ENCODE measurements at places on chromosomes 13 and 19.

GRCh38 chr13:102236341-102236740 is 165.5 kb downstream of the FGF14 start:
- DNase-seq: no peak

DNA sequence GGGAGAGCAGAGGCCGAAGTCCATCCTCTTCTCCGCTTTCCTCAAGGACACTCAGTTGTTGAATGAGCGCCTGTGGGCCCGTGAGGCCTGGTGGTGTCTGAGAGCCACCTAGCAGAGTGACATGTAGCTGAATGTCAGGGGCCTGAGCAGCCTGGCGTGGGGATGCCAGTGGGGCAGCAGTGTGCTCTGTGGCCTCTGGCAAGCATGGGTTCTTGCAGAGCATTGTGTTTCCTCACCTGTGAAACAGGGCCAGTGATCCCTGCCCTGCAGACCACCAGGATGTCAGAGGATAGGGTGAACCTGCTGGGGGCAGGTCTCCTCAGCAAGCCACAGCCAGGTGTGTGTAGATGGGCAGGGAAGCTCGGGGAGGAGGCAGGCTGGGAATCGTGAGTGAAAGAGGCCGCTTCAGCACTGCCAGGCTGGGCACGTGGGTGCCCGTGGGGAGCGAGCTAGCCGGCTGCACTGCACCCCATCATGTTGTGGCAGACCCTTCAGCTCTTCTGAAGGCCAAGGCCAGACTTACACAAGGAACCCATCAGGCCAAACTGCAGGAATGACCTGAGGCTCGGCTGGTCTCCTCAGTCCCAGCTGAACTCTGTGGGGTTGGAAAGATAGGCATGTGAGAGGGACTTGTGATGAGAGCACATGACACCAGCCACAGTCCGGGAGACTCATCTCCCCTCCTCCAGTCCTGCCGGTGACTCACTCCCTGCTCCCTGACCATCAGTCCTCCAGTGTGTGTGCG is 5.0 kb downstream of the PPP1R37 start:
- DNase-seq: no peak

DNA sequence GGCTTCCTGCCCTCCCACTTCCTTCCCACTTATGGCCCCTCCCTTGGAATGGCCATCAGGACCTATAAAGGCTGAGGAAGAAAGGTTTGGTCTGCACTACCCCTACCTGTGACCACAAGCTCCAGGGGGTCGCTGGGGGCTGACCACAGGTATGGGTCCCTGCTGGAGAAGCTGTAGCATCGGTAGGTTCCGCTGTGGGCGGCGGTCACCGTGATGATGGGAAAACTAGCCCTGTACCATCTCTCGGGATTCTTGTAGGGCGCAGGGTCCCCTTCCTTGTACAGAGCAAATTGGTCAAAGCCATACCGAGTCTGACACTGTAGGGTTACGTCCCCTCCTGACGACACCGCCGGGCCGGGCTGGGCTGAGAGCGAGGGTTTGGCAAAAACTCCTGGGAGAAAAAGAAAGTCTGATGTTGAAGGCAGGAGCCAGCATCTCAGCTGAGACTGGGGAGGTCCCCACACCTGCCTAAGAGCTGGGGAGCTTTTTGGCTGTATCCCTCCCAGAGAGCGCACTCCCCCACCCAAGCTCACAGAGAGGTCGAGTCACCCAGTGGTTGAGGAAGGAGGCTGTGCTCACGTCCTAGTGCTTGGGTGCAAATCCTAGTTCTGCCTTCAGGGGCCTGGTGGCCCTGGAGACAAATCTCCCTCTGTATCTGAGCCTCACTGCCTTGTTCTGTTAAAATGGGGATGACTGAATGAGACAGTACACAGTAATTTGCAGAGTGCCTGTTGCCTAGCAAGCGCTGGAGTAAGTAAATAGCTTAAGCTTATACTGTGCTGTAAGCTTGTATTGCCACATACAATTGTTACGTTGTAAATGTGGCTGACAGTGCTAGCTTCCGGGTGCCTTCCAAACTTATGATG is 10.4 kb downstream of the GP6 start:
- DNase-seq: no peak

- DNase-seq: no peak
Observed at GRCh38 chr19:41563854-41564514, 12.0 kb upstream of the CEACAM21 start.

- DNase-seq: no peak
Observed at GRCh38 chr13:97648171-97648880, 214.4 kb downstream of the RAP2A start.

DNA sequence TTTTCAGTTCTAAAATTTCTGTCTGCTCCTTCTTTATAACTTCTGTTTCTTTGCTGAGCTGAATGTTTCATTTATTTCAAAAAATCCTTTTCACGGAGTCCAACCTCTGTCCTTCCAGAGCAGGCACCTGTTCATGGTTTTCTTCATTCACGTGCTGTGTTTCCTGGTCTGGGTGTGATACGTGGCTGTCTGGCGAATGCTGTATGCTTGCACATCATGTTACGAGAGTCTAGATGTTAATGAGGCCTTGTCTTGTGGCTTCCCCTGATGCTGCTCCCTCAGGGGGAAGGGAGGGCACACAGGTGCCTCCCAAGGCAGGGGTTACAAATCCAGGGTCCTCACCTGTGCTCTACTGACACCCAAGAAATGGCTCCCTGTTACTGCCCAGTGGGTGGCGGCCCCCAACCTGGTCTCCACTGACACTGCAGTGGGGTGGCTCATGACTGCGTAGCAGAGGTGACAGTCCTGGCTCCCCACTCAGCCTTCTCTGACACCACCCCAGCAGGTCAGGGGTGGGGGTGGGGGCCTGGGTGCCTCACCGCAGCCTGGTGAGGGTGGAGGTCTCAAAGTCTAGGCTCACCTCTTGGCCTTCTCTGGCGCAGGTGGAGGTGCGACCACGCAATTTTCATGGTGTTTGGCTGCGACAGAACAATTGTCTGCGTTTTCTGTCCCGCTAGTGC is 20.1 kb upstream of the RAB20 start:
- DNase-seq: no peak

DNA sequence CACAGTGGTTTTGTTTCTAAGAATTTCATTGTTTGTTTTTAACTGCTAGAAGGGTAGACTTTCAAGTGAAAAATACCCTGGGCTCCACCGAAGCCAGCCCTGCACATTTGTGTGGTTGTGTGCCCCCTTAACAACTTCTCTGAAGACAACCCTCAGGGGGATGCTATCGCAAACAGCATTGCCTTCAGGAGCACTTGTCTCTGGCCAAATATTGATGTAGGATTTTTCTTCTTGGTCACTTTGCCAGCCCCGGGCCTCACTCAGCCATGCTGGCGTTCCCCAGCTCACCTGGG is 69.2 kb upstream of the SERP2 start:
- DNase-seq: no peak

GRCh38 chr19:13748169-13748828 is 16.0 kb upstream of the MRI1 start:
- DNase-seq: peak; percentile 39

- DNase-seq: no peak
Observed at GRCh38 chr13:101211261-101211660, 205.0 kb downstream of the NALCN start.

GRCh38 chr13:32811297-32811800 is 204.9 kb upstream of the KL start:
- DNase-seq: peak; percentile 14

GRCh38 chr19:48897181-48897580 is 1.4 kb downstream of the TULP2 start:
- DNase-seq: no peak

GRCh38 chr13:39483326-39483725 is 119.7 kb downstream of the LHFPL6 start:
- no peak for DNase-seq

- DNase-seq: no peak
Observed at GRCh38 chr19:55486043-55486970, 1.3 kb downstream of the NAT14 start.

DNA sequence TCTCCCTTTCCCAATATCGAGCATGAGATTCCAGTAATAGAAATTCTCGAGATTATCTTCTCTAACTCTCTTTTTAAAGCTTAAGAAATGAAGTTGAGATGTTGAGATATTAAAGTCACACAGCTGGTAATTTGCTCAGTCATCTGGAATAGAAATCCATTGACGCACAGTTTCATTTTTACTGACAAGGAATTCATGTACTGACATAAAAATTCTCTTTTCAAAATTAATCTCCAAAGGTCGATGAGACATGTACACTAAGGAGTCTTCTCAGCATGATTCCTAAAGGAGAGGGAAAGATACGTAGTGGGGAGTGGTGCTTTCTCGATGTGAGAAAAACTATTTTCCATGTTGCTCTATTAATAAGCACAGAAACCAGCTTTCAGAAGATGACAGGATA is 1639.5 kb upstream of the MIR17HG start:
- DNase-seq: no peak

GRCh38 chr13:79295906-79296706 is 109.9 kb downstream of the RBM26 start:
- DNase-seq: no peak

DNA sequence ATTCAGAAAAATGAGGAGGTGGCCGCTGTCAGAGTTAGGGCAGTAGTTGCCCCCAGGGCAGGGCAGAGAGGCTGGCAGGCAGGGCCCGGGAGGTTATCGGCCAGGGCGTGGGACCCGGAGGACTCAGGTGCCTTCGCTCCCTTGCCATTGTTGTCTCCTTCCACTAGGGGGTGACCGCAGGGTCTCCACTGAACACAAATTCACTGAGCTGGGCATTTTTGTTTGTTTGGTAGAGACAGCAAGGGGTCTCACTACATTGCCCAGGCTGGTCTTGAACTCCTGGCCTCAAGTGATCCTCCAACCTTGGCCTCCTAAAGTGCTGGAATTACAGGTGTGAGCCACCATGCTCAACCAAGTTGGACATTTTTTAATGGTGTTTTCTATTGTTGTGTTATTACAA is 25.1 kb downstream of the CARS2 start:
- no peak for DNase-seq

DNA sequence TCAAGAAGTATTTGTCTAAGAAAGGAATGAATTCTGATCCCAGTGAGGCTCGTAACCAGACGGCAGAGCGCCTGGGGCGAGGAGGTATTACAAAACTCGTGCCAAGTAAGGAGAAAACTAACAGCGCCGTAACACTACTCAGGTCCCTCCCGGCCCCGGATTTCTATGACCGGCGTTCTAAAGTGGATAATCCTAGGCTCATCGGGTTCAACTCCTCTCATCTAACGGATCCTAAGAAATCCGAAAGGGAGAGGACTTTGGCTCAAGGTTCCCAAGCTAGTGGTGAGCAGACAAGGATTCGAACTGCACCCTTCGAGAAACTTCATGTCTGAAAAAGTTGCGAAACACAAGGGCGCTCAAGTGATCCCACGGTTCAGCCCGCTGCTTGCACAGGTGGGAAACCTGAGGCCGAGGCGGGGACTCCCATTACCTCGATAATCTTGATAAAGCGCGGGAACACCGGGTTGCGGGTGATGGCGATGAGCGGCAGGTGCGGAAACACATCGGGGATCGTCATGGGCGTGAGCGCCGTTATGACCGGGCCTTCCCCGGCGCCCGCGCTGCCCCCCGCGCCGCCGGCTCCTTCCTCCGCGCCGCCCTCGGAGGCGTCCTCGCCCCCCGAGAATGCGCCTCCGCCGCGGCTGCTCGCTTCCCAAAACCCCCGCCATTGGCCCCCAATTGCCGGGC is 529 bp downstream of the LONP1 start:
- no peak for DNase-seq

DNA sequence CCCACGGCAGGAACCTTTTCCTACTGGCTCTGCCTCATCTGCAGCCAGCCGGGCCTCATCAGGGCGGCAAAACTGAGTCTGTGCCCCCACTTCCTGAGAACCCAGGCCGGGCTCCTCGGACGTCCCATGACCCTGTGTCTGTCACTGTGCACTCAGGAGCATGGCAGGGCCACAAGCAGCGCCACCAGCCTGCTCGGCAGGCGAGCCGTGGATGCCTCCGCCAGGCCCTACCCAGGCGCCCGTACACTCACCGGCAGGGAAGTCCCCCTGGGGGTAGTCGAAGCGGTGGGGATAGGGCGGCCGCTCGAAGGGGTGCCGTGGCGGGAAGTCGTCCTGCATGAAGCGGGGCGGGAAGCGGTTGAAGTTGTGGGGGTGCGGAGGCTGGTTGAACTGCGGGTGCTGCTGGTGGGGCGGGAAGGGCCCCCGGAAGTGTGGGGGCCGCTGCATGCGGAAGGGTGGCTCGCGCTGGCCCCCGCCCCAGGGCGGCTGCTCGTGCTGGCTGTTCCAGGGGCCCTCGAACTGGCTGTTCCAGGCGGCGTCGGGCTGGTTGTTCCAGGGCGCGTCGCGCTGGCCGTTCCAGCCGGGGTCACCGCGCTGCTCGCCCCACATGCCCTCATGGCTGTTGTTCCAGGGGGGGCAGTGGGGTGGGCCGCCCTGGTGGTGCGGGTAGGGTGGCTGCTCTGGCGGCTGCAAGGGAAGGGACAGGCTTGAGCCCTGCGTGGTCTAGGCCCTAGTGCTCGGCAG is 17.1 kb downstream of the CHERP start:
- no peak for DNase-seq

DNA sequence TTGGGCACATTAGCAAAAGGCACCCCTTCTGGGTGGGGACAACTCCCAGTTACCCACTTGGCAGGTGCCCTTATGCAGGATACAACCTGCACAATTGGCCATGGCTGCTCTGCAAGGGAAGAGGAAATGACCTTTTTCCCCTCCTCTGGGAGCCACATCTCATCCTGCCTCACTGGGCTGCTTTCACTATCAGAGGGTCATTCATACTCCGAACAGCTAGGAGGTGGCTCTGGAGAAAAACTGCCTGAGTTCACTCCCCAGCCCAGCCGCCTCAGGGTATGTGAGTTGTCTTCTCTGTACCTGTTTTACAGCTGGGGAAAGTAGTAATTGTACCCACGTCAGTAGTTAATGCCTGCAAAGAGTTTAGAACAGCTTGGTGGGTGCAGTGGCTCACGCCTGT is 7.1 kb upstream of the ACTN4 start:
- DNase-seq: no peak
